ENCODE measurements at places on chromosomes 5 and 9. TPM values are rescaled to one million over a fixed set of nuclear protein-coding genes. Genes with fewer than 3 reads are reported as not detected.

Gene PTPN3
- 0.14 TPM for total RNA-seq

Gene CXCL14
- 0.14 TPM for total RNA-seq

Gene OR1J2
- total RNA-seq = not detected

Gene DNAH5
- total RNA-seq = 0.66 TPM

Gene C1QTNF3
- total RNA-seq = under 0.01 TPM

Gene ST8SIA4
- 3.0 TPM for total RNA-seq

Gene FAM174A
- total RNA-seq = 24.9 TPM

Gene RARS1
- total RNA-seq = 146 TPM

Gene DOCK8
- total RNA-seq = not detected

Gene PCDHB10
- 0.43 TPM for total RNA-seq

Gene C8G
- total RNA-seq = not detected

Gene C5orf58
- total RNA-seq = under 0.01 TPM

Gene SELENOP
- 4.7 TPM for total RNA-seq

Gene TMEM38B
- 10.5 TPM for total RNA-seq

Gene CERCAM
- total RNA-seq = 148 TPM

Gene CMYA5
- total RNA-seq = 2.0 TPM

Gene ZFYVE16
- total RNA-seq = 24.5 TPM

Gene ADAMTSL2
- total RNA-seq = 0.57 TPM

Gene SLC25A48
- total RNA-seq = not detected

Gene PCDHA1
- not detected for total RNA-seq

Gene TMC1
- 0.86 TPM for total RNA-seq

Gene CCDC187
- not detected for total RNA-seq

Gene CATSPER3
- not detected for total RNA-seq

Gene TMEFF1
- total RNA-seq = 0.88 TPM

Gene GRIA1
- total RNA-seq = 0.22 TPM

Gene CMBL
- 5.7 TPM for total RNA-seq

Gene SLC36A3
- total RNA-seq = not detected

Gene P4HA2
- total RNA-seq = 168 TPM

Gene SPATA31A3
- total RNA-seq = not detected

Gene CCNI2
- not detected for total RNA-seq

Gene PCDHGB1
- 1.8 TPM for total RNA-seq

Gene ASPN
- 0.44 TPM for total RNA-seq

Gene IL5
- not detected for total RNA-seq

Gene FGF18
- under 0.01 TPM for total RNA-seq

Gene FST
- total RNA-seq = 70.2 TPM

Gene UNC13B
- total RNA-seq = 35.4 TPM

Gene CBY3
- total RNA-seq = 0.29 TPM

Gene LVRN
- total RNA-seq = 1.4 TPM

Gene ELP1
- total RNA-seq = 20.8 TPM

Gene TYRP1
- total RNA-seq = 13.8 TPM

Gene VLDLR
- total RNA-seq = 8.3 TPM

Gene EIF4EBP3
- total RNA-seq = 1.3 TPM

Gene DRD1
- total RNA-seq = 0.44 TPM

Gene SLC36A2
- total RNA-seq = not detected

Gene SH3TC2
- total RNA-seq = 10.6 TPM
